Activated naive CD4-positive, alpha-beta T cell treated with anti-CD3 and anti-CD28 coated beads, Interleukin-2, amount 10 ng/mL, durations not matched to agents 7 days and 5 days (primary cell): ENCODE measurements at places on chromosomes 5 and 9.

DNA sequence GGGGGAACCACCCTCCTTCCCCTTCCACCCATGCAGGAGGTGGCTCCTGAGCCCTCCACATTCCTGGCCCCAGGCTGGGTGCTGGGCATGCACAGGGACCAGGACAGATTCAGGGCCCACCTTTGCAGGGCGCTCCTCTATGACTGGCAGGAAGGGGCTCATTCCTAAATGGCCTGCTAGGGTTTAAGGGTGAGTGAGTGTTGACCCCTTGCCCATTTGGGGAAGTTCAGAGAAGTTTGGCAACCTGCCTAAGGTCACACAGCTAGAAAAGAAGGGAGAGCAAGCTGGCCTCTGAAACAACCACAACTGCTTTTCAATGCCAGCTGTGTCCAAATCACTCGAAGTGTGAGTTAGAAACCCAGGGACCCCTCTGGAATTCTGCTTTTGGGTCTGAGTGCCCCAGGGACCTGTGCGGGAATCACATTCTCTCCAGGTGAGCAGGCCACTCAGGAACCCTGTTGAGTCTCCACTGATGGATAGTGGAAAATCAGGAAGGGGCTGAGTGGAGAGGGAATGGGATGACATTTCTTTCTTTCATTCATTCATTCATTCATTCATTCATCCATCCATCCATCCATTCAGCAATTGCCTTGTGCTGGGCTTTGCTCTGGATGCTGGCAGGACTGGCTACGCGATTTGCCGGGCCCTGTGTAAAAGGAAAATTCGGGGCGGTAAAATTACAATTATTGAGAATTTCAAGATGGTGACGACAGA, 191.9 kb downstream of the C9orf50 start:
- H3K4me1 ChIP-seq = no peaks in the 10 kb centered on the region
- H3K27ac ChIP-seq = no peak overlapping the region
- H3K27me3 ChIP-seq = peaks cover 64% of the 10 kb centered on the region
- DNase-seq = no peak
- H3K4me3 ChIP-seq = no peak overlapping the region

DNA sequence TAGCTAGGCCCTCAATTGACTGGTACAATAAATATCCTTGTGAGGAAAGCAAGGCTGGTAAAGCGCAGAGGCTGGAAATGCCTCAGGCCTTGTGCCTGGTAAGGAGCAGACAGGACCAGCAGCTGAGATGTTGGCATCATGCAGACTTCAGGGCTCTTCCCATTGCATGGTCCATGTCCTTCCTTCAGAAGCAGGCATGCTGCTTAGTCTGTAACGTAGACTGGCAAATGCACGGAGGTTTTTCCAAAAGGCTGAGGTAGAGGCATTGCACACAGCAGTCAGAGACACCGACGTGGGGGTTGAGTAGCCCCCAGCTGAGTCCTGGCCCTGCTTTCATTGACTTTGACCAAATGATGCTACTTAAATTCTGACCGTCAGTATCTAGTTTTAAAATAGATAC, 87.1 kb downstream of the ADRB2 start:
- no peak overlapping the region for H3K4me3 ChIP-seq
- H3K4me1 ChIP-seq = peaks cover 9% of the 10 kb centered on the region
- no peaks in the 10 kb centered on the region for H3K36me3 ChIP-seq
- H3K27me3 ChIP-seq = peaks cover 14% of the 10 kb centered on the region

DNA sequence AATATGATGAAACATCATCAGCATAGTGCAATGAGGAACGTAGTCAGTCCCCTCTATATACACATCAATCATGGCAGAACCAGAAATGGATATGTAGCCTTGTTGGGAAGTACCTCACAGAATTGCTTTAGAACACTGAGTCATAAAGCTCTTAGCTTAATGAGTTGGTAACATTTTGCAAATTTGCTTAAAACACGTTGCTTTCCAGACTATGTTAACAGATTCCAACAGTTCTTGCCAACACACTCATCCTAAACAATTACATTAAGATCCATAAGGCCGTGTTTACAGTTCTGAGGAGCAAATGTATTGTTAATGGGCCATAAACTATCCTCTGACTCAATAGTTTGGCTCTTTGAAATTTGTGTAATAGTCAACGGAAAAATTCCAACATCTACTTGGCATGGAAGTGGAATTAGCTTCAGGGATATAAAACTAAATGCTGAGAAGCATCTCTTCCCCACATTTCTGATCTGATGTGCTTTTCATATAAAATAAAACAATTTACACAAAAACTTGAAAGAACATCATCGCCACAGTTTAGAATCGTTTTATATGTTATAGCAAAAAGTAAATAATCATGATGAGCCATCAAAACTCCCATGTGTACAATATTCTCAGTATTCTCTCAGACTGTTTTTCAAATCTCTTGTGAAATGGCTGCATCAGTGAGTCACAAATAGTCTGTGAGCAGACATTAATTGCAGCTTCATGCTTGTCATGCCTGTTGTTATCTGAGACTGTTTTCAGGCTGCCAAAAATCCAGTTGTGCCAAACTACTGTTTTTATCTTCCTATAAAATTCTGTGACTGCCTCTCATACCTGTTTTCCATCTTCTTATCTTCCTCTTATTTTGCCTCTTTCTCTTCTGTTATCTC, 291.9 kb downstream of the COX7C start:
- H3K27ac ChIP-seq = no peak overlapping the region
- H3K36me3 ChIP-seq = no peaks in the 10 kb centered on the region
- no peaks in the 10 kb centered on the region for H3K4me1 ChIP-seq
- no peak overlapping the region for H3K4me3 ChIP-seq
- no peak for DNase-seq
- peaks cover 13% of the 10 kb centered on the region for H3K27me3 ChIP-seq

DNA sequence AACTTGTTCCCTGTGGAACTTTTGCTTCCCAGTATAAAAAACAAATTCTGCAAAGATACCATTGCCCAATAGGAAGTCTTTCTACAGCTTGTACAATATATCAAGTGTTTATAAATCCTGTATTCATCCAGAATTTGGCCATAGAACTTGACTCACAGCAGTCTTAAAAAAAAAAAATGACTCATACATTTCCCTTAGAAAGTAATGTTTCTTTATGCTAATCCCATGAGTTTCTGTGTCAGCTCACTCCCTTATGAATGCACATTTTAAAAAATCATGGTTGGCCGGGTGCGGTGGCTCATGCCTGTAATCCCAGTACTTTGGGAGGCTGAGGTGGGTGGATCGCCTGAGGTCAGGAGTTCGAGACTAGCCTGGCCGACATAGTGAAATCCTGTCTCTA, 89.3 kb upstream of the DMRT1 start:
- DNase-seq = no peak
- H3K36me3 ChIP-seq = peaks cover 3% of the 10 kb centered on the region
- H3K27ac ChIP-seq = no peak overlapping the region
- H3K27me3 ChIP-seq = peaks cover 8% of the 10 kb centered on the region
- peaks cover 54% of the 10 kb centered on the region for H3K4me1 ChIP-seq

- peaks cover 48% of the 10 kb centered on the region for H3K36me3 ChIP-seq
- H3K27ac ChIP-seq = no peak overlapping the region
- peak; percentile 29 for DNase-seq
- H3K4me3 ChIP-seq = no peak overlapping the region
Observed at GRCh38 chr9:5799314-5799713, 33.6 kb downstream of the ERMP1 start.

GRCh38 chr9:126459546-126459945, 132.9 kb downstream of the MVB12B start:
- no peaks in the 10 kb centered on the region for H3K4me1 ChIP-seq
- no peak for DNase-seq
- H3K27me3 ChIP-seq = peaks cover 70% of the 10 kb centered on the region
- H3K36me3 ChIP-seq = no peaks in the 10 kb centered on the region
- H3K4me3 ChIP-seq = no peak overlapping the region

- DNase-seq = no peak
- peaks cover 83% of the 10 kb centered on the region for H3K27me3 ChIP-seq
- no peaks in the 10 kb centered on the region for H3K4me1 ChIP-seq
- H3K27ac ChIP-seq = no peak overlapping the region
Observed at GRCh38 chr9:121601194-121601593, 50.2 kb upstream of the DAB2IP start.

- H3K27ac ChIP-seq = no peak overlapping the region
- no peaks in the 10 kb centered on the region for H3K27me3 ChIP-seq
- H3K36me3 ChIP-seq = no peaks in the 10 kb centered on the region
- H3K4me1 ChIP-seq = no peaks in the 10 kb centered on the region
- DNase-seq = no peak
- H3K4me3 ChIP-seq = no peak overlapping the region
Observed at GRCh38 chr5:167451076-167451475, 840.4 kb upstream of the WWC1 start.

GRCh38 chr9:131839281-131840084, 99.6 kb upstream of the RAPGEF1 start:
- H3K27ac ChIP-seq = peak overlapping the region; percentile 97
- peak; percentile 74 for DNase-seq
- peaks cover 48% of the 10 kb centered on the region for H3K27me3 ChIP-seq

GRCh38 chr5:149654231-149654630, 72.9 kb downstream of the ARHGEF37 start:
- H3K27me3 ChIP-seq = peaks cover 12% of the 10 kb centered on the region
- no peak overlapping the region for H3K4me3 ChIP-seq
- no peaks in the 10 kb centered on the region for H3K4me1 ChIP-seq
- no peak for DNase-seq

- peaks cover 2% of the 10 kb centered on the region for H3K36me3 ChIP-seq
- DNase-seq = no peak
- H3K4me1 ChIP-seq = no peaks in the 10 kb centered on the region
- H3K27ac ChIP-seq = no peak overlapping the region
- no peak overlapping the region for H3K4me3 ChIP-seq
Observed at GRCh38 chr9:88372103-88372654, 16.1 kb upstream of the SPIN1 start.

GRCh38 chr5:56873056-56873455, 36.3 kb upstream of the SETD9 start:
- H3K36me3 ChIP-seq = peaks cover 70% of the 10 kb centered on the region
- no peaks in the 10 kb centered on the region for H3K27me3 ChIP-seq
- no peak overlapping the region for H3K27ac ChIP-seq
- H3K4me1 ChIP-seq = peaks cover 7% of the 10 kb centered on the region
- DNase-seq = no peak

- peaks cover 16% of the 10 kb centered on the region for H3K4me1 ChIP-seq
- no peak for DNase-seq
- no peak overlapping the region for H3K27ac ChIP-seq
- no peak overlapping the region for H3K4me3 ChIP-seq
- H3K36me3 ChIP-seq = peaks cover 21% of the 10 kb centered on the region
- no peaks in the 10 kb centered on the region for H3K27me3 ChIP-seq
Observed at GRCh38 chr9:136860933-136861873, 4.9 kb downstream of the EDF1 start.

- H3K27ac ChIP-seq = no peak overlapping the region
- no peaks in the 10 kb centered on the region for H3K36me3 ChIP-seq
- H3K27me3 ChIP-seq = no peaks in the 10 kb centered on the region
- no peaks in the 10 kb centered on the region for H3K4me1 ChIP-seq
Observed at GRCh38 chr9:80175286-80176150, 603.8 kb downstream of the TLE4 start.
